Suprapubic skin (tissue), 4 donors: ENCODE measurements at places on chromosomes 4 and X.

- H3K4me1 ChIP-seq: no peaks in the 10 kb centered on the region
- no peak overlapping the region for H3K4me3 ChIP-seq
- no peak overlapping the region for H3K27ac ChIP-seq
- no peaks in the 10 kb centered on the region for H3K36me3 ChIP-seq
- H3K27me3 ChIP-seq: no peaks in the 10 kb centered on the region
Observed at GRCh38 chrX:3527811-3528210, 181.4 kb upstream of the MXRA5 start.

DNA sequence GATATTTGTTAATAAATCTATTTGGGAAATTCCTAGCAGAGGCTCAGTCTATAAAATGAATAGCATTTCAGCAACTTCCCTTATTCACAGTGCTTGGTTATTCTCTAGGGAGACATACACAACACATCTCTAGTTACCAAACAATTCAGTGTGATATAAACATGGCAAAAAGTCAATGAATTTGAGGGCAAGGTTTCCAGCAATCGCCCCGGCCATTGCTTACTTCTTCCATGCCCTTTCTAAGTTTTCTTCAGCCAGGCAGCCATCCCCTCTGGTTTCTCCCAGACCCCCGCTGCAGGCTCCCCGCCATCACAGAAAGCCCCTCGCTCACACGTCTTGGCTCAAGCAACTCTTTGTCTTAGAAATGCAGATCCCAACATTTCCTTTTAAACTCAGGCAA is 4.4 kb downstream of the TLR7 start:
- H3K4me1 ChIP-seq: no peaks in the 10 kb centered on the region
- no peak for DNase-seq
- no peak overlapping the region for H3K27ac ChIP-seq
- no peaks in the 10 kb centered on the region for H3K36me3 ChIP-seq
- no peak overlapping the region for H3K4me3 ChIP-seq

- no peaks in the 10 kb centered on the region for H3K36me3 ChIP-seq
- peaks cover 17% of the 10 kb centered on the region for H3K4me1 ChIP-seq
Observed at GRCh38 chr4:52059372-52059771, 8.3 kb downstream of the SPATA18 start.

DNA sequence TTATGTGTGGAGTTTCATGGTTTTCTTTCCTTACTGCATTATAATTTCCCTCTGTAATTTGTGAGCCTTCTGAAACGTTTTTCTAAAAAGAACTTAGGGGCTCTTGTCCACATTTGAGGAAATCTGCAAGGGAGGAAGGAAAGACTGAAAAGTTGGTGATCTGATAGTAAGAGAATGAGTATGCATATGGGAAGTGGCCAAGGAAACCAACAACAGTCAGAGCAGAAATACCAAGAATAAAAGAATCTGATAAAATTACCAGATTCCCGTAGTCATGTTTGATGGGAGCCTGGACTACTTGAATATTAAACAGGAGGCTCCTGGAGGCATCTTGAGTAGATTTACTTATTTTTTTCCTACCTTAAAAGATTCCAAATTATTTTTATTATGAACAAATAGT is 50.1 kb downstream of the MEPE start:
- no peak for DNase-seq
- H3K36me3 ChIP-seq: no peaks in the 10 kb centered on the region
- no peak overlapping the region for H3K4me3 ChIP-seq
- no peaks in the 10 kb centered on the region for H3K27me3 ChIP-seq

GRCh38 chr4:17066972-17067371 is 168.5 kb upstream of the LDB2 start:
- H3K36me3 ChIP-seq: no peaks in the 10 kb centered on the region
- no peak overlapping the region for H3K4me3 ChIP-seq
- H3K27me3 ChIP-seq: no peaks in the 10 kb centered on the region
- H3K27ac ChIP-seq: no peak overlapping the region
- H3K4me1 ChIP-seq: peaks cover 20% of the 10 kb centered on the region
- no peak for DNase-seq

GRCh38 chr4:38169524-38169923 is 209.3 kb downstream of the PTTG2 start:
- no peak for DNase-seq
- H3K27ac ChIP-seq: no peak overlapping the region
- H3K27me3 ChIP-seq: no peaks in the 10 kb centered on the region
- H3K4me1 ChIP-seq: peaks cover 11% of the 10 kb centered on the region

DNA sequence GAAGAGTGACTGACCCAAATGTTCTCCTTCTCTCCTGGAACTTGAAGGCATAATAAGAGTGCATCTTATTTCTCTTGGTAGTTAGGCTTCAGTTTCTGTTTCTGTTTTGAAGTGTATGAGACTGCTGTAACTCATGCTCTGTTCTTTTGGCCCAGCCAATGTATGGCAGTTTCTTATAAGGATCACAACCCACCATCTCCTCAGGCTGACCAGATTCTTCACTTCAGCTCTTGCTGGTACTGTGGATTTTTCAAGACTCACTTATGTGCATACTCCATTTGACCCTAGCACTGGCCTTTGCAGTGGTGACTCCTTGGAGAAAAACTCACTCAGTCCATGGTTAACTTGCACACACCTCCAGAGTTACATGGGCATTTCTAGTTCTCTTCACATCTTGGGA is 9.6 kb upstream of the YTHDC1 start:
- H3K4me3 ChIP-seq: no peak overlapping the region
- H3K27ac ChIP-seq: no peak overlapping the region
- no peaks in the 10 kb centered on the region for H3K36me3 ChIP-seq
- DNase-seq: no peak

DNA sequence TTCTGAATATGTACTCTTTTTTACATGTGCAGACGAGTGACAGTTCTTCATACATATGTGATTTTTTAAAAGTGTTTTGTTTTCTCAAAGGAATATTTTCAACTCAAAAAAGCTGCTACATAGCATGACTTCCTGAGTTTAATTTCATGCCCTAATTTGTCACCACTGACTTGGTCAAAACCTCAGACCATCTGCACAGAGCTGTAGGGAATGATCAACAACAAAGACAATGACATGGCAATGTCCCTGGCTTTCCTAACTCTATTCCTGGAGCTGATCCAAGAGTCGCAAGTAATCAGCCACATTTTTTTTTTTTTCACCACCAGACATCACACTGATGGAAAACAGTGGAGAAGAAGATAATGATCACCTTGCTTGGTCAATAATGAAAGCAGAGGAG is 97.7 kb downstream of the TMA16 start:
- DNase-seq: no peak
- no peaks in the 10 kb centered on the region for H3K4me1 ChIP-seq
- H3K4me3 ChIP-seq: no peak overlapping the region
- H3K36me3 ChIP-seq: no peaks in the 10 kb centered on the region
- no peak overlapping the region for H3K27ac ChIP-seq

GRCh38 chrX:69146739-69147138 is 18.5 kb downstream of the PJA1 start:
- no peak overlapping the region for H3K4me3 ChIP-seq
- H3K4me1 ChIP-seq: no peaks in the 10 kb centered on the region
- H3K27ac ChIP-seq: no peak overlapping the region

DNA sequence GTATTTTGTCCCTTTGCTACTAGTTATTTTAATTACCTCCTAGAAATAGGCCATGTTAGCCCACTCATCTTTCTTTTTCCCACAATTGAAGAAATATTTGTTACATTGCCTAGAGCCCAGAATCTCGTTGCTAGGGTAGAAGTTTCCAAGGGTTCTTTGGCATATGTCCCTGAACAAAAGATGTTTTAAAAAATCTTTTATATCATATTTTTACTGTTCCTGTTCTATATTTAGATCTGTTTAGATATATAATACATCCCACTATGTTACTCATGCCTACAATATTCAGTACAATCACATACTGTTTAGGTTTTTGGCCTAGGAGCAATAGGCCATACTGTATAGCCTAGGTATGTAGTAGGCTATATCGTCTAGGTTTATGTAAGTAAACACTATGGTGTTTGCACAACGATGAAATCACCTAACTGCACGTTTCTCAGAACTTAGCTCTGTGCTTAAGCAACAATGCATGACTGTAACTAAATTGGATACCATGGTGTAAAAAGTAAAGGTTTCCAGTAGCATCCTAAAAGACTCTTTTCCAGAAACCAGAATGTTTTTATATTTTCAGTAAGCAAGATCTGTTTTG is 236.0 kb upstream of the SLIT2 start:
- no peaks in the 10 kb centered on the region for H3K4me1 ChIP-seq
- no peak overlapping the region for H3K4me3 ChIP-seq

DNA sequence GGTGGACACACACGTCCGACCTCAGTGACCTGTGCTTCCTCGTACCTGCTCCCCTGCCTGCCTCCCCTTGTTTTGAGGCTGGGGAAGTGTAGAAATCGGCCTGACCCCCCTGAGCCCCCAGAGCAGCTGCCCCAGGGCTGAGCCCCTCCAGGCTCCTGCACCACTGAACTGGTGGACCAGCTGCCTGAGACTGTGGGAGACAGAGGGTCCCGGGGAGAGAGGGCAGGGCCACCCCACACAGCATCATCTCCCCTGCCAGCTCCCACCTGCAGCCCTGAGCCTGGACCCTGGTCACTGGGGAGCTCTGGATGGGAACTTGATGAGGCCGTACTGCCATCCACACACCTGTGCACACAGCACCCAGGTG is 15.0 kb upstream of the NAT8L start:
- peak; percentile 52 for DNase-seq
- peaks cover 83% of the 10 kb centered on the region for H3K27me3 ChIP-seq
- no peaks in the 10 kb centered on the region for H3K36me3 ChIP-seq

GRCh38 chr4:11130195-11130970 is 298.3 kb downstream of the HS3ST1 start:
- no peaks in the 10 kb centered on the region for H3K4me1 ChIP-seq
- no peak overlapping the region for H3K27ac ChIP-seq
- no peak for DNase-seq
- H3K4me3 ChIP-seq: no peak overlapping the region
- H3K27me3 ChIP-seq: no peaks in the 10 kb centered on the region

GRCh38 chrX:131734621-131735020 is 190.7 kb downstream of the OR13H1 start:
- no peak for DNase-seq
- H3K4me1 ChIP-seq: no peaks in the 10 kb centered on the region
- H3K27me3 ChIP-seq: no peaks in the 10 kb centered on the region
- no peaks in the 10 kb centered on the region for H3K36me3 ChIP-seq
- no peak overlapping the region for H3K27ac ChIP-seq

DNA sequence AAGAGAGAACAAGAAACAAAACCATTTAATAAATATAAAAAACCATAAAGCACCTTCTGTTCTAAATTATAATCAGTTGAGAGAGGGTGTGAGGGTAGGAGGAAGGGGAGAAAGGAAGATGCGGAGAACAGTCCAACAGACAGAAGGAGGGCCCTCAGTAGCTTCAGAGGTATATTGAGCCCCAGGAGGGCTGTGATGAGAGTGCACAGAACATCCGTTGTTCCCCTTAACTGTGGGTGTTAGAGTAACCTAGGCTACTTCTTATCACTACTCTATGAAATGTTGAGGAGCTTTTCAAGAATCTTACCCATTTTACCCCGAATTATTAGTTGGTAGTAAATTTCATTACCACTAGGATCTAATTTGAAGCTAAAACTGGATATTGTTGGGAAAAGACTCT is 13.8 kb downstream of the GPC3 start:
- H3K27ac ChIP-seq: no peak overlapping the region
- H3K27me3 ChIP-seq: no peaks in the 10 kb centered on the region
- DNase-seq: no peak
- H3K4me3 ChIP-seq: no peak overlapping the region
- H3K36me3 ChIP-seq: no peaks in the 10 kb centered on the region
